ENCODE measurements at places on chromosomes 12 and 14. TPM values are rescaled to one million over a fixed set of nuclear protein-coding genes. Genes with fewer than 3 reads are reported as not detected.

WSCD2 gene
- not detected for total RNA-seq

JAG2 gene
- 20.5 TPM for total RNA-seq

ZNF891 gene
- 2.4 TPM for total RNA-seq

GLIPR1 gene
- total RNA-seq, result 6.2 TPM

DBX2 gene
- not detected for total RNA-seq

MMP19 gene
- 0.60 TPM for total RNA-seq

GALNT8 gene
- not detected for total RNA-seq

SLC35E3 gene
- 8.9 TPM for total RNA-seq

GPR135 gene
- 15.2 TPM for total RNA-seq

CLEC4C gene
- not detected for total RNA-seq

DLGAP5 gene
- 51.7 TPM for total RNA-seq

TMPRSS12 gene
- not detected for total RNA-seq

SALL2 gene
- 10.9 TPM for total RNA-seq

CALM1 gene
- total RNA-seq, result 103 TPM

PTPRB gene
- total RNA-seq, result 1.9 TPM

SAV1 gene
- 40.7 TPM for total RNA-seq

GALNT6 gene
- total RNA-seq, result 73.0 TPM

CCDC198 gene
- not detected for total RNA-seq

HOXC12 gene
- total RNA-seq, result 0.28 TPM
